Left colon (tissue), 2 donors: ENCODE measurements at places on chromosomes 11 and 22. TPM values are rescaled to one million over a fixed set of nuclear protein-coding genes. Genes with fewer than 3 reads are reported as not detected.

The TUBA8 gene
- total RNA-seq: 2.5 TPM

The TRIM66 gene
- total RNA-seq: 9.9 TPM

The C11orf97 gene
- total RNA-seq: not detected

The TENM4 gene
- 0.92 TPM for total RNA-seq

The TMA7B gene
- total RNA-seq: not detected
